ENCODE measurements at places on chromosomes 13 and 19.

DNA sequence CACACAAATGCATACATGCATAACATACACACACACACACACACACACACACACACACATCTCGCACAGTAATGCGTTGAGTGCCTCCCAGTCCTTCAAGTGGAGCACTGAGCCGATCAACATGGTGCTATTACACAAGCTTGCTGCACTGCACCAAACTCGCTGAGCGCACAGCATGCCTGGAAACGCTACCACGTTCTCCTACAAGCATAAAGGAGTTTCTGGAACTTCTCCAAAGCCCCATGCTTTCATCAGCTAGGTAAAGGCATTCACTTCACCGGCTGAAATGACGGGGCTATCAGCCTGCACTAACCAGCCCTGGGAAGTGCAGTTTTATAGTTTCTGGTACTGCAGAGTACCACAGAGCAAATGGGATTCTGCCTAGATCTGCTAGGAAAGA, 92.7 kb downstream of the FGF14 start:
- DNase-seq, result no peak

DNA sequence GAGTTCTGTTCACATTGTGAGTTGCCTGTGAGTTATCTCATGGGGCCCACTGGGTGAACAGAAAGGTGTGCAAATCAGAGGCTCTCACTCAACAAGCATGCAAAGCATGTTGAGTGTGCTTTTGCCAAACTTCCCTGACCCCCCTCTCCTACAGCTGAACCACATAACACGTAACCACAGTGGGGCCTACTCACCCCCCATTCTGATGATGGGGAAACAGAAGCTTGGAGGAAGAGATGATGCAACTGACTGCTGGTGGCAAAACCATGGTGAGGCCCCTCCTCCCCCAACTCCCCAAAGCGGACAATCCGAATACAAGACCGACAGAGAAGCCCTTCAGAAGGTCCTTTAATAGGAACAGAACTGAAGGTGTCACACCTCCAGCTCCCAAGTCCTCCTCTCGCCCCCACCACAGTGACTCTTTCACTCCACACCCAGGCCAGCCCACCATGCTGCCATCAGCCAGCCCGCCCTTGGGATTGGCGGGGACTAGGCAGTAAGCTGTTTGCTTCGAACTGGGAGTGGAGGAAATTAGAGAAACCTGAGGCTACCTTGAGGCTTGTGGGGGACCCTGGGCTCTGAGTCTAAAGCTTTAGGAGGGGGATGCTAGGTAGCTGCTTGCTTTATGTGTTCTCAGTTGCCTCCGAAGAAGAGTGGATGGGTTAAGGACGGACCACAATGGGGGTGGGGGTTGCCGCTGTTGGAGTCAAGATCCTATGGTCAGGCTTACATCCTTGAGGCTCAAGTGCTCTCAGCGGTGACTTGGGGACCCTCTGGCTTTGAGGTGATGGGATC, 3.8 kb downstream of the ZNF784 start:
- no peak for DNase-seq

- DNase-seq, result no peak
These were observed 56.6 kb downstream of the FRY start for GRCh38 chr13:32087955-32088747.

DNA sequence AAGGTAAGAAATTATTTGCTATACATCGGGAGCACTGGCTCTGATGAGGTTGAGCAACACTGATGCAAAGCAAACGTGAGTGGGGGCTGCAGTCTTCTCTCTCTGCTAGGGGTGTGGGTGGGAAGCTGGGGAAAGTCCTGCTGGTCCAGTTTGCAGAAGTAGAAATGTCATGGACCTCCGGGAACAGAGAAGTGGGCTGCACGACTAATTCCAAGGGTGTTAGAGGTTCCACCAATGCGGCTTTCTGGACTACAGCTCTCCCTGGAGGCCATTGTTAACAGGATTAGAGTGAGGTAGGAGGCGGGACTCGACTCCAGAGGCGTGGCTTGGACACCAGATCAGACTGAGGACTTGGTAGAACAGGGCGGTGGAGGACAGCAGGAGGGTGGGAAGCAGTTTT, 5.7 kb upstream of the FBXO27 start:
- no peak for DNase-seq

GRCh38 chr19:48418317-48419064, 25.0 kb downstream of the GRIN2D start:
- DNase-seq, result no peak

- peak; percentile 14 for DNase-seq
These were observed 1.2 kb downstream of the SLC7A1 start for GRCh38 chr13:29594303-29594709.

DNA sequence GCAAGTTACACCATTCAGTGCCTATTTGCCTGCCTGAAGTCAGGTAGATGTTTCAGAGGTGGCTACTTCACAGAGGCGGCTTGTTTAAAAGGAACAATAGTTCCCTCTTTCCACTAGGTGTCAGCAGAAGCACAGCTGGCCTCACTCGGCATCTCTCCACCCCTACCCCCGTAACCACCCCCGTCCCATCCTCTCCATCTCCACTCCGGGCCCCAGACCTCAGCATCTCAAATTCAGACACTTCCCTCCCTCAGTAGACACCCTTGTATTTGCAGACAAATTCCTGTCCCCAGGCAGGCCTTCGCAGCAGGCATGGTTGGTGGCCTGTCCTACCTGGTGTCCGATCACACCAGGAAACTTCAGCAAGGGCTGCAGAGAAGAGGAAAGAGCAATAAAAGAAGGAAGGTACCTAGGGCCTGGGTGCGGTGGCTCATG, 9.1 kb upstream of the DPP9 start:
- DNase-seq, result no peak

GRCh38 chr13:43014162-43014561, 9.2 kb upstream of the DNAJC15 start:
- no peak for DNase-seq

DNA sequence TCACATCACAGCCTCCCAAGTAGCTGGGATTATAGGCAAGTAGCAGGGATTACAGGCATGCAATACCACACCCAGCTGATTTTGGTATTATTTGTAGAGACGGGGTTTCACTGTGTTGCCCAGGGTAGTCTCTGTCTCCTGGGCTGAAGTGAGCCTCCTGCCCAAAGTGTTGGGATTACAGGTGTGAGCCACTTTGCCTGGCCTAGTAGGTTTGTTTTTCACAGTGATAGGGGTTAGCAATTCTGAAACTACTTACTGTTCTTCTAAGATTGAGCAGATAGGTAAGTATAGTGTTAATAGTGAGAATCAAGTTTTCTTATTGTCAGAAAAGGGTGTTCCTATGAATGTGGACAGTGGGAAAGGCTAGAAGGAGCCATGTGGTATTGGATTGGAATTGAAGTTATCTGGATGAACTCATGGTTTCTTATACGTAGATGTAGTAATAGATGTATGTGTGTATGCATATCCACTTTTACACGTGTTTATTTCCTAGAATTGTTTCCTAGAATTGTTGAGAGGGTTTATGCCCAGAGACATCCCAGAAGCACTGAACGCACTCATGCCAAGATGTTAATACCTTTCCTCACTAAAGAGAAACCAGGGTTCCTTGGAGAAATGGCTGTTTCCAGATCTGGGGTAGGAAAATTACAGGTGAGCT, 49.1 kb downstream of the SAE1 start:
- no peak for DNase-seq

GRCh38 chr13:80605011-80605410, 264.1 kb upstream of the SPRY2 start:
- DNase-seq, result no peak

- DNase-seq, result no peak
These were observed 199.0 kb downstream of the NUFIP1 start for GRCh38 chr13:44790289-44790688.

GRCh38 chr19:38273499-38273898, 9.1 kb downstream of the SPINT2 start:
- no peak for DNase-seq

DNA sequence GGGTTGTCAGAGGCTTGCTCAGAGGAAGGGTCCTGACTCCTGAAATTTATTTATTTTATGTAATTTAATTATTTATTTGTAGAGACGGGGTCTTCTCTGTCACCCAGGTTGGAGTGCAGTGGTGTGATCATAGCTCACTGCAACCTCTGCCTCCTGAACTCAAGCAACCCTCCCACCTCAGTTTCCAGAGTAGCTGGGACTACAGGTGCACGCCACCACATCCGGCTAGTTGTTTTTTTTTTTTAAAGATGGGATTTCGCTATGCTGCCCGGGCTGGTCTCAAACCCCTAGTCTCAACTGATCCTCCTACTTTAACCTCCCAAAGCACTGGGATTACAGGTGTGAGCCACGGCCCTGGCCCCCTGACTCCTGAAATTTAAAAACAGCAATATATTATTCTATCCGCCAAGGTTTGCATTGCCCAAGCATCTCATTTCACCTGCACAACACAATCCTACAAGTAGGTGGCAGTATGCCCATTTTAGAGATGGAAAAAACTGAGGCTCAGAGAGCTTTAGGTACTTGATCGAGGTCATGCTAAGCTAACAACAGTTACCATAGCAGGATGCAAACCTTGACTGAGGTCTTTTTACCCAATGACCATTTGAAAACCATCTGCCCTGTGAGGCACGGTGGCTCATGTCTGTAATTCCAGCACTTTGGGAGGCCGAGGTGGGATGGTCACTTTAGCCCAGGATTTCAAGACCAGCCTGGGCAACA, 18.1 kb downstream of the ARHGEF18 start:
- DNase-seq, result no peak

GRCh38 chr19:7636691-7637373, at the start of gene STXBP2:
Gene STXBP2, plus strand, starts transcription at chr19:7637110. Its CDS starts 40 bp downstream, at chr19:7637150.
- peak; percentile 92 for DNase-seq

GRCh38 chr13:102003848-102004570, 397.8 kb downstream of the FGF14 start:
- DNase-seq, result no peak

- DNase-seq, result no peak
These were observed 225.3 kb upstream of the SERP2 start for GRCh38 chr13:44148159-44148914.

DNA sequence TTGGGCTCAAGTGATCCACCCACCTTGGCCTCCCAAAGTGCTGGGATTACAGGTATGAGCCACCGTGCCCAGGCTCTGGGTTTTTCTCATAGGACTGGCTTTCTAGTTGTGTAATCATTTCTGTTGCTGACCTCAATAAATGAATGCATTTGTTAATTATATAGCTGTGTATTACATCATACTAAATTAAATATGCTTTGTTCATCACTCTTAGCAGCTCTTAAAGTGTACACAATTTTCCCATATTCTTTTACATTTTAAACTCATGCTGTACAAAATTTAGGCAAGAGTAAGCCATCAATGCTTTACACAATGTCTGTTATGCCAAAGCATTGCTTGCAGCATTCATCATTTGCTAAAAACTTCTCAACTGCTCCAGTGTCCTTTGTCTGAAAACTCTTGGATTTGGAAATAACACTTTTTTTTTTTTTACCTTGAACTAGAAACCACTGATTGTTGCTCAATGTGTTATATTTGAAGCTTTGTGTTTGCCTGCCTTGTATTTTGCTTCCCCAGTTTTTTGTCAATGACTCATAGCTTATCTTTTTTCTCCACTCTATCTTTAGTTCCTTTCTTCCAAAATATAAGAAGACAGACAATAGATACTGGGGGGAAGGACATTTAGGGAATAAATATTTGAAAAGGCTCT, 31.4 kb downstream of the CCDC122 start:
- DNase-seq, result no peak

- no peak for DNase-seq
These were observed 1691.7 kb upstream of the PCDH20 start for GRCh38 chr13:63107179-63107943.

DNA sequence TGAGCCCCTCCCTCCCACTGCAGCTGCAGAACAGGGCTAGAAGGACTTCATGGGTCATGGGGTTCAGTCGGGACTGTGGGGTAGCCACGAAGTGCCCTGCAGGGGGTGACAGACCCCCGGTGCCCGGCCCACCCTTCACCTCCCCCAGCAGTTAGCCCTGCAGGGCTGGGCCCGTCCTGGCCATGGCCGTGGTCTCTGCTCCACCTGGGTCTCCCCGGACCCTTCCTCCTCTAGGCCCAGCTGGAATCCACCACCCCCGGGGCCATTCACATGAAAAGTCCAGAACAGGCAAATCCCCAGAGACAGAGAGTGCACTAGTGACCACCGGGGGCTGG, 17.3 kb downstream of the MKNK2 start:
- no peak for DNase-seq

- DNase-seq, result no peak
These were observed 15.1 kb upstream of the RUBCNL start for GRCh38 chr13:46402178-46402577.

GRCh38 chr13:33352041-33352440, 66.5 kb upstream of the STARD13 start:
- no peak for DNase-seq

DNA sequence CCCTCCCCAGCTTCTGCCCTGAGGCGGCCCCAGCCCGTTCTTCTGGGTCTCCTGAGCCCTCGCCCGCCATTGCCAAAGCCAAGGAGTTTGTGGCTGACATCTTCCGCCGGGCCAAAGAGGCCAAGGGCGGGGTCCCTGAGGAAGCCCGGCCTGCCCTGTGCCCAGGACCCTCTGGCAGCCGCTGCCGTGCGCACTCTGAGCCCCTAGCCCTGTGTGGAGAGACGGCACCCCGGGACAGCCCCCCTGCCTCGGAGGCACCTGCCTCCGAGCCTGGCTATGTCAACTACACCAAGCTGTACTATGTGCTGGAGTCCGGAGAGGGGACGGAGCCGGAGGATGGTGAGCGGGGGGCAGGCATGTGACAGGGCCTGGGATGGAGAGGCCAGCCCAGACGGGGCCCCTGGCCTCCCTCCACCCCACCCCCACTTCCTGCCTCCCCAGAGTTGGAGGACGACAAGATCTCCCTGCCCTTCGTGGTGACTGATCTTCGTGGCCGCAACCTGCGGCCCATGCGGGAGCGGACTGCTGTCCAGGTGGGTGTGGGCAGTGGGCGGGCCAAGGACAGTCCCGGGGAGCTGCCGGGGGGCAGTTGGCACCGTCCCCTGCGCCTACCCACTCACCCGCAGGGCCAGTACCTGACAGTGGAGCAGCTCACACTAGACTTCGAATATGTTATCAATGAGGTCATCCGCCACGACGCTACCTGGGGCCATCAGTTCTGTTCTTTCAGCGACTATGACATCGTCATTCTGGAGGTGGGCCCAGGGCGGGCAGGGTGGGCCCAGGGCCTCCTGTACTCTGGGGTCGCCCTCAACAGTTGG, 7.0 kb downstream of the DCAF15 start:
- DNase-seq, result no peak

DNA sequence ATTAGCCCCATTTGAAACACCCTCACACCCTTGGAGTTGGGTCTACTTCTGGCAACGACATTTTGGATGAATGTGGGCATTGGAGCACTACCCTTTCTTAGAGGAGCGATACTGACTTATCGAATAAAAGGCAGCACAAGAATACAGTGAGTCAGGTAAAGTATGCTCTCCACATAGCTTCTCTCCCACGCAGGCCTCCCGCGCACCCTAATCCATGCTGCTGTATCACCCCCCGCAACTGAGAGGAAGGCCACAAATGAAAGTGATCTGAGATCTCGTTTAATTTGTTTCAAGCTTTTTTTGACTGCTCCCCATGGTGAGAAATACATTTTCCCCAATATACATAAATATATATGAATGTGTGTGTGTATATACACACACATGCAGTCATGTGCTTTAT, 25.4 kb upstream of the AKAP11 start:
- no peak for DNase-seq

GRCh38 chr19:31285744-31286143, 63.5 kb downstream of the TSHZ3 start:
- no peak for DNase-seq

All from stimulated activated CD8-positive, alpha-beta memory T cell treated with anti-CD3 and anti-CD28 coated beads, Interleukin-15, amount 100 ng/mL, for 24 hours (primary cell).